ENCODE measurements at places on chromosomes 12 and 14. TPM values are rescaled to one million over a fixed set of nuclear protein-coding genes. Genes with fewer than 3 reads are reported as not detected.

DNA sequence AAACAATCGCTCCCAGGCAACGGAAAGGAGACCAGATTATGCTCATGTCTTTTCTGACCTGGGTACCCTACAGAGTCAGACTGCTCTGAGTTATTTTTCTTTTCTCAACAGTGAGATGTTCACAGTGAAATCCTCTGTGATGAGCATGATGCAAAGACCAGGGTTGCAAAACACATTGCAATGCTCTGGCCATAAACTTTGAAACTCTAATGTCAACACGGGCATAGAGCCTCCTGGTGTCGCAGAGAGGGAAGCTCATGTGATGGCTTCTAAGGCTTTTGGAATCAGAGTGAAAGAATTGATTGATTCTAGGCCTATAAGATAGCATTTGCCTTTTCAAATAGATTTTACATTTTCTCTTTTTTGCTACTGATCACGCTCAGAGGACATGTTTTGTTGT lies 193.4 kb downstream of the RASSF9 start:
- no peak overlapping the region for H3K27ac ChIP-seq
- no peaks in the 10 kb centered on the region for H3K4me1 ChIP-seq
- no peaks in the 10 kb centered on the region for H3K36me3 ChIP-seq
- no peaks in the 10 kb centered on the region for H3K27me3 ChIP-seq

DNA sequence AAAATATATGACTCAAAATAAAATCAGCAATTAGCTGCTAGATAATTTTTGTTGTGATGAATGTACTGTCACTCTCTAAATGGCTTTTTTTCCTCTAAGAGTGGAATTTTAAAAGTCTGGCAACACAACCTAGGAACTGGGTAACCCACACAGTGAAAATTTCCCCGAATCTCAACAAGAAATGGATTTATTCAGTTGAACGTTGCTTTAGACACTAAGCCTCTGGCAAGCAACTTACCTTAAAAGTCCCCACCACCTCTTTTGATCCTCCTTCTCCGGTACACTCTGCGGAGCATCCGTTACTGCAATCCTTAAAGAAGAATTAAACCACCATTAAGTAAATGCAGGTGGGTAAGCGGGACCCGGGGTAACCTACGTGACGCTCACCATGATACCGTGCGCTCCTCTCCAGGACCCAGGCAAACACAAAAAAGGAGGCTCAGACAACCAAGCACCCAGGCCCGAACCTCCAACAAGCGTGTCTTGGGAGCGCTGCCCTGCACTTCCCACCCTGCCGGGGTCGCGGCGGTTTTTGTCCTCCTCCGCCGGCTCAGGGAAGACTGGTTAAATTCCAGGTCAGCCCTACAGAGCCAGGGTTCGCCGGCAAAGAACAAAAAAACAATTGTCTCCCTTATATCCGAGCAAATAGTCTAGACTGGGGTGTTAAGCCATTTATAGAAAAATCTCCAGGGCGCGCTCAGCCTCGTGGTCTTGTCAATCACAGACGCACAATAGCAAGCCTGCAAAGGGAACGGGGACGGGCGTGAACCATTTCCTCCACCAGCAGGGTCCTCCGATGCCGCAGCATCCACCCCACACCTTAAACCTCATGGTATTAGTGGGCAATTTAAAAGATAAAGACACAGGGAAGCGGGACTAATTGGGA lies 47.1 kb downstream of the BCAT1 start:
- H3K4me3 ChIP-seq = no peak overlapping the region
- no peak overlapping the region for H3K27ac ChIP-seq
- H3K36me3 ChIP-seq = no peaks in the 10 kb centered on the region
- H3K4me1 ChIP-seq = peaks cover 31% of the 10 kb centered on the region
- DNase-seq = no peak
- no peaks in the 10 kb centered on the region for H3K27me3 ChIP-seq

DNA sequence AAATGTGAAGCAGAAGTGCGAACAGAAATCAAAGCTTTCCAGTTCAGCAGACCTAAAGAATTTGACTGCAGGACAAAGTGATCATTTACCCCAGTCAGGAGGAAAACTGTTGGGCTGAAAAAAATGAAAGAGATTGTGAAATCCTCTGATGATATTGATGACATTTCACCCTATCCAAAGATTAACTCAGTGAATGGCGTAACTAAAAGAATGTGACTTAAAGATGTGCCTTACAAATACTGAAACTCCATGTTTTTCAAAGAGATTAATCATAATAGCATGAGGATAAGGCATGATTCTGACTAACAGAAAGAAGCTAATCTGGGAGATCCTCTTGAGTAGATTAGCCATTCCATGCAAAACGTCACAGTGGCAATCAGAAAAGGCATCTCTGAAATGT lies 225.6 kb downstream of the DUSP6 start:
- no peaks in the 10 kb centered on the region for H3K27me3 ChIP-seq
- peak; percentile 45 for DNase-seq
- H3K4me1 ChIP-seq = no peaks in the 10 kb centered on the region
- H3K27ac ChIP-seq = no peak overlapping the region
- no peaks in the 10 kb centered on the region for H3K36me3 ChIP-seq

DNA sequence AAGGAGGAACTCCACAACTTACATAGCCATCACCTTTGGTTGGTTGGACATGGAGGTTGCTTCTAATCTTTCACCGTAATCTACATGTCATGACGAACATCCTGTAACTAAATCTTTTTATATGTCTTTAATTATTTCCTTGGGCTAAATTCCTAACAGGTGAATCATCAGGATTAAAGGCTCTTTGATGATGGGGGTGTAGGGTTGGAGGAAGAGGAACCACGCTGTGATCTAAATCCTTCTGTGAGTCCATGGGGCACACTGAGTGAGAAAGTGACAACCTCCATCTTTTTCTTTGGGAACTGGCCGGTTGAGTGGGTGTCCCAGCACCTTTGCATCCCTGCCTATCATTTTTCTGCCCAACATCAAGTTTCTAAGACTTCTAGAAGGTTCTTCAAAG lies 31.1 kb upstream of the MAP1LC3B2 start:
- DNase-seq = peak; percentile 56
- no peaks in the 10 kb centered on the region for H3K36me3 ChIP-seq
- H3K27ac ChIP-seq = no peak overlapping the region
- peaks cover 15% of the 10 kb centered on the region for H3K4me1 ChIP-seq
- no peak overlapping the region for H3K4me3 ChIP-seq

KRT73 gene
- total RNA-seq = not detected

PDE3A gene
- total RNA-seq = 0.18 TPM
